ENCODE measurements at places on chromosomes 3 and 15.

- DNase-seq, result no peak
These were observed 11.1 kb downstream of the TRANK1 start for GRCh38 chr3:36933540-36934296.

GRCh38 chr15:99732751-99733267 lies 428 bp downstream of the LYSMD4 start:
- no peak for DNase-seq

GRCh38 chr15:56906766-56907165 lies 11.7 kb upstream of the TCF12 start:
- DNase-seq, result no peak

GRCh38 chr15:53401503-53401902 lies 358.0 kb downstream of the WDR72 start:
- DNase-seq, result no peak
